T-helper 22 cell (primary cell): ENCODE measurements at places on chromosomes 7 and 10.

DNA sequence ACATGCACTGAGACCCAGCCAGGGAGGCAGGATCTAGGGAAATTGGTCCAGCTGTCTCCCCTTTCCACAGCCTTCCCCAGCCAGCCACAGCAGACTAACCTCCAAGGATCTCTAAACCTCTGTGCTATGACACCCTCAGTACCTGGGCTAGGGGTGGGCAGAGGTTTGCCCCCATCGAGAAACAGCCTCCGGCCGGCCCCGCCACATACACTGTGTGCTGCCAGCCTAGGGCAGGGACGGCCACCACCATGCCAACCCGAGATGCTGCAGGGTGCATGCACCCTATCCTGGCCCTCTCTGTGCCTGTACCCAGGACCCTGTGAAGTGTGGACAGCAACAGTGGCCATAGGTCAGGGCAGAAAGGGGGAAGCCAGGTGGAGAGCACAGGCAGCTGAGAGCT is 58.1 kb downstream of the PARP12 start:
- DNase-seq, result no peak

DNA sequence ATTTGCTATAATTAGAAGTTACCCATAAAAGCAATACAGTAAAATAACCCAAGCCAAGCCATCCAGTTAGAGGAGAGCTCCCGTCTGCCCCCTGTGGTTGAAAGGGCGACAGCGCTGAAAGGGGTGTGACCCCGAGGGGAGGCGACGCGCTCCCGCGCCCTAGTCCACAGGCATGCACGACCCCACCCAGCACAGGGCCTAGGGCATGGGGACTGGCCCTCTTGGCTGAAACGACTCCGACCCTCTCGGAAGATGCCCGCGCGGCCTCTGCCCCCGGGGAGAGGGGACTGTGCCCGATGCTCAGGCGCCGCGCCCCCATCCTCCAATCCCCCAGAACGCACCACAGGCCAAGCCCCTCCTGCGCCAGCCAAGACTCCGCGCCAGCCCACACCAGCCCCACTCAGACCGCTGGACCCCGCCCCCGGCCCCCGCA is 64.0 kb downstream of the CSGALNACT2 start:
- DNase-seq, result no peak

- DNase-seq, result no peak
Observed at GRCh38 chr10:125911990-125912389, 15.6 kb downstream of the FANK1 start.

DNA sequence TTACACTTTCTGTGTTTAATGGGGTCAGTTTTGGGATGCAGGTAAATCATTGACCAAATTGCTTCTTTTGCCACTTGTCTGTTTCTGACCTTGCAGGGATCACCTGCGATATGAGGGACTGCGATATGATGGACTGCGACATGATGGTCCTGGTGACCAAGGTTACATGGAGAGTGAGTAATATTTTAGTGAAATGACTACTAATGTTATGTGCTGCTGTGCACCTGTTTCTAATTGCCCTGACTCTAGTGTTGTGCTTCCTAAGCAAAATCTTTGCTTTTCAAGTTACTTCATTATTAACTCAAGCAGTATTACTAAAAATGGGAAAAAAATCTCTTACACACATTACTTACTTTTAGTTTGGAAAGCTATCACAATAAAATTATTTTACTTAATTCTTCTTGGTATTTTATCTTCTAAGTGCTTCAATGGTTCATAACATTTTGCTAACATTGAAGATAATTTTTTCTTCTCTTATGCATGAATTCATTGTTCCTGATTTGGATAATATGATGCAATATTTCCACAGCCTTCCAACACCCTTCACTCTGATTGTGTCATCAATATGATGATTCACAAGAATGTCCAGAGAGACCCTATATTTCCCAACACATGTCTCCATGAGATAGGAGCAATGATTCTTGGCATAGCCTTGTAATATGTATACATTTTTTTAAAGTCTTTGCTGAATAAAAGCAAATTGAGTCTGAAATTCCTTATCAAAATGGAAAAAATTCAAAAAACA is 306.2 kb upstream of the AKR1E2 start:
- DNase-seq, result no peak

- DNase-seq, result no peak
Observed at GRCh38 chr7:103824251-103824650, 165.2 kb downstream of the RELN start.

GRCh38 chr7:15459018-15459615 is 102.7 kb downstream of the AGMO start:
- no peak for DNase-seq

- no peak for DNase-seq
Observed at GRCh38 chr7:95777269-95777668, 4.9 kb downstream of the DYNC1I1 start.

GRCh38 chr10:52082307-52082706 is 231.8 kb upstream of the DKK1 start:
- DNase-seq, result no peak

DNA sequence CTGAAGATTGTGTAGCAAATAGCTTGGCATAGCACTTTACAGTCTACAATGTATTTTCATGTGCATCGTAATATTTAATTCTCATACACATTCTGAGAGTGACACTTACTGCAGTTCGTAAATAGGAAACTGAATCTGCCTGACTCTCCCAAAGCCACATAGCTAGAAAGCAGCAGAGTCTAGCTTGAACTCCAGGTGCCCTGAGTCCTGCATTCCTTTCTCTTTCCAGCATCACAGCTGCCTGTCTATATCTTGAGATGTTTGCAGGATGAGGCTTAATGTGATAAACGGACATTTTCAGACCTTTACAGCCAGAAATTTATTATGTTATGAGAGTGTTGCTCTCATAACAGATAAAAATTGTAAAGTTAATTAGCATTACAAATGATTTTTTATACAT is 132.9 kb upstream of the PLXDC2 start:
- no peak for DNase-seq

- DNase-seq, result no peak
Observed at GRCh38 chr7:130114374-130114773, 44.0 kb downstream of the KLHDC10 start.

GRCh38 chr7:73342645-73343044 is 14.7 kb downstream of the FKBP6 start:
- DNase-seq, result no peak

DNA sequence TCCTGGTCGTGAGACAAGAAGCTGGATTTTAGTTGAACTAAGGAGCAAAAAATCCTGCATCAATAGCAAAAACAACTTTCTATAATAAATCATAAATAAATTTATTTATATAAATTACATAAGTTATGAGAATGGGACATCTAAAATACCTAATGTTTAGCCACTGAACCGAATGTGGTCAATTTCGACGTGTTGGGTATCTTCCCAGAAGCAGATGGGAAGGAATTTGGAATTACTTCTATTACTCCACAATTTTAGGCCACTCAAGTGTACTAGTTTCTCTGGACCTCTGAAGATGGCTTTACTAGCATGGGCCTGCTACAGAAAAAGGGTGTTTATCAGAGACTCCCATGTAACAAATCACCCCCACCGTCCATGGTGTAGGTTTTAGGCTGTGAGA is 172.0 kb downstream of the PRPF18 start:
- no peak for DNase-seq

DNA sequence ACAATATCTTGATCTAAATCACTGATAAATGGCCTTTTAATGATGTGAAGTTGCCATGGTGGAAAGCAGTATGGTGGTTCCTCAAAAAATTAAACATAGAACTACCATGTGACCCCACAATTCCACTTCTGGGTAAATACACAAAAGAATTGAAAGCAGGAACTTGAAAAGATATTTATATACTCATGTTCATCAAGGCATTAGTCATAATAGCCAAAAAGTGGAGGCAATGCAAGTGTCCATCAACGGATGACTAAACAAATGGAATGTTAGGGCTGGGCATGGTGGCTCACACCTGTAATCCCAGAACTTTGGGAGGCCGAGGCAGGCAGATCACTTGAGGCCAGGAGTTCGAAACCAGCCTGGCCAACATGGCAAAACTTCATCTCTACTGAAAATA is 2.0 kb upstream of the DNAJC12 start:
- no peak for DNase-seq

- no peak for DNase-seq
Observed at GRCh38 chr10:44047361-44047760, 337.5 kb downstream of the CXCL12 start.

- no peak for DNase-seq
Observed at GRCh38 chr7:28083998-28084985, 96.3 kb downstream of the JAZF1 start.

DNA sequence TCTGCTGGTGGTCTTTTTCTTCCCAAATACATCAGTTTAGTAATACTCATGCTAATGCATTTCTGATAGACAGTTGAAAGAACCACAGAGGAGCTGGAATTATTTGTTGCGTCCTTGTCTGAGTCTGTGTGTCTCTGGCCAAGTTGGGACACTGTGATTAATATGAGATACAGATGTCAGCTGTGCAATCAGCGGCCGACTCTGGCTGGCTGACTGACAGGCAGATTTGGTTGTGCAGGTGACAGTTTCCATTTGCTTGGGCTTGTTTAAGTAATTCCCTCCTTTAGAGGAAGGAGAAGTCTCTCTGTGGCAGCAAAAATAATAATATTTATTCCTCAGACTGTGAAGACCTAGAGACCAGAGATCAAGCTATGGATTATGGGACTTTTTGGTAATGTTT is 176.2 kb upstream of the CHRM2 start:
- DNase-seq, result no peak

- DNase-seq, result no peak
Observed at GRCh38 chr10:75469006-75469616, 37.7 kb downstream of the LRMDA start.

GRCh38 chr7:51113560-51113959 is 203.0 kb downstream of the COBL start:
- DNase-seq, result no peak

GRCh38 chr10:48627984-48628609 is 23.2 kb upstream of the ARHGAP22 start:
- no peak for DNase-seq

- DNase-seq, result no peak
Observed at GRCh38 chr10:87669752-87670151, 10.1 kb downstream of the PAPSS2 start.

DNA sequence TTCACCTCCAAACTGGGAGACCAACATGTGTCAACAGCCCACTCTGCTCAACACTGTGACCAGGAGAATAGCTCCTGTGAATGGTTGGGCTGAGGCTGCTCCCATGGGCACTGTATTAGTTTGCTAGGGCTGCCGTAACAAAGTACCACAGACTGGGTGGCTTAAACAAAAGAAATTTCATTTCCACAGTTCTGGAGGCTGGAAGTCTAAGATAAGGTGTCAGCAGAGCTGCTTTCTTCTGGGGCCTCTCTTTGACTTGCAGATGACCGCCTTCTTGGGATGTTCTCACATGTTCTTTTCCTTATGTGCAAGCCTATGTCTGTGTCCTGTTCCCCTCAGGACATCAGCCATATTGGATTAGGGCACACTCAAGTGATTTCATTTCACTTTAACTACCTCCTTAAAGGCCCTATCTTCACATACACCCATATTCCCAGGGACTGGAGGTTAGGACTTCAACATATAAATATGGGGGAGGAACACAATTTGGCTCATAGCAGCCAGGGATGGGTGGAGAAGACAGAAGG is 90.3 kb downstream of the CPED1 start:
- DNase-seq, result no peak

DNA sequence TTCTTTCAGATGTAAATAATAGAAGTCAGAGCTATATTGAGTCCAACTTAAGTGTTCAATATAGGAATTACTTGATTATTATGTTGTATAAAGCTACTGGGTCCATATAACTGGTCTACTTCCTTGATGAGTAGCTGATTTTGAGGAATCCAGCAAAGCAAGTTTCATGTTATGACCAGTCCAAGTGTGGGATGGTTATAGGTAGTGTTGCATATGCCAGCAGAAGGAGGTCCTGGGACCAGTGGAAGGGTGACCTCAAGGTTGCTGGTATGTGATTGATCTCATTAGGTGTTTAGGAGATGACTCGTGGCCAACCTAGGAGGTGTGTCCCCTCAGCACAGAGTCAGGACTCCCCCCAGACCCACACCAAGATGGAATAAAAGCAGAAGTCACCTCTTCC is 551.5 kb downstream of the KCNMA1 start:
- DNase-seq, result no peak

- DNase-seq, result no peak
Observed at GRCh38 chr7:151139791-151140190, 27.7 kb downstream of the GBX1 start.

GRCh38 chr7:111982133-111982532 is 224.1 kb downstream of the DOCK4 start:
- no peak for DNase-seq

DNA sequence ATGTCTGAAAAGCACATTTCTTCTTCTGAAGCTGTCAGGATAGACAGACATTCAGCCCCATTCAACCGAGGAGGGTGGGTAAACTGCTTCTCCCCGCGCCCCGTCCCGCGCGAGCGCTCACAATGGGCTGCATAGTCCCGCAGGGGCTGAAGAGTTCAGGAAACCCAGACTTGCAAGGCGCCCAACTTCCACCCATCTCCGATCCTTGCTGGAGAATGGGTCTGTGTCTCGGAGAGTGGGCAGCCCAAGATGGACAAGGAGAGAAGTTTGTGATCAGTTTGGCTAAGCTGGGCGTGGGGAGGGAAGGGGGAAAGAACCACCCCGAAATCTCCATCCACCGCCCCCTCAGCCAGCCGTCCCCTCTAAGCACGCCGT is 686 bp downstream of the AASS start:
- no peak for DNase-seq

DNA sequence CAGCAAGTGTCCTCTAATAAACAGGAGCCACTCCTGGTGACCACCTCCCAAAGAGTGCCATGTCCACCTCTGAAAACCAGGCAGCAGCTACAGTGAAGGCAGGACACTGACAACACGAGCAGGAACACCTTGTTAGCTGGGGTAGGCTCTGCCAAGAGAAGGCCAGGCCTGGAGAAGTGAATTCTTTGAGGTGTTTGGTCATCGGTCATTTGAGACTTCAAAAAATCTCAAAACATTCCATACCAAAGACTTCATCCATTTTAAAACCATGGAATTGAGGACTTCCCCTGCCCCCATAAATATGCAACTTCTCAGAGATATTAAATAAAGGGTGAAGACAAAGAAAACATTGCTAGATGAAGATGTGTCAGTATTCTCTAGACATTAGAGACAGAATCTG is 28.4 kb upstream of the OPALIN start:
- DNase-seq, result no peak

- DNase-seq, result no peak
Observed at GRCh38 chr10:86820509-86820908, 64.1 kb downstream of the BMPR1A start.

- no peak for DNase-seq
Observed at GRCh38 chr7:123571684-123572083, 14.1 kb upstream of the NDUFA5 start.

DNA sequence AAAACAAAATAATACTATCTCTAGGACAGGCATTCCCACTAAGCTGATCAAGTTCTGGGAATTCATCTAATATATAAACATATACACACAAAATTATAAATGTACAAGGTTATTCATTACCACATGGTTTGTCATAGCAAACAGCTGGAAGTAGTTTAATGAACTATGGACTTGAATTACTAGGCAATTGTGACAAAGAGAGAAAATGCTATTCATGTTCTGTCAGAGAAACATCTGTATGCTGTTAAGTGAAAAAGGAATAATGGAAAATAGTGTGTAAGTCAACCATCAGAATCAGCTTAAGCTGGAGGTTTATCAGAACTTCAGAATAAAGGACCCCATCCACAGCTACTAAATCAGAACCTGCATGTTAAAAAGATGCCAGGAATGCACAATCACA is 2.8 kb downstream of the ZNF248 start:
- DNase-seq, result no peak

- no peak for DNase-seq
Observed at GRCh38 chr10:18474118-18474455, 177.3 kb downstream of the NSUN6 start.
